ENCODE measurements at places on chromosomes 3 and 15.

GRCh38 chr15:95263751-95264150 lies 1032.4 kb downstream of the MCTP2 start:
- DNase-seq = no peak

DNA sequence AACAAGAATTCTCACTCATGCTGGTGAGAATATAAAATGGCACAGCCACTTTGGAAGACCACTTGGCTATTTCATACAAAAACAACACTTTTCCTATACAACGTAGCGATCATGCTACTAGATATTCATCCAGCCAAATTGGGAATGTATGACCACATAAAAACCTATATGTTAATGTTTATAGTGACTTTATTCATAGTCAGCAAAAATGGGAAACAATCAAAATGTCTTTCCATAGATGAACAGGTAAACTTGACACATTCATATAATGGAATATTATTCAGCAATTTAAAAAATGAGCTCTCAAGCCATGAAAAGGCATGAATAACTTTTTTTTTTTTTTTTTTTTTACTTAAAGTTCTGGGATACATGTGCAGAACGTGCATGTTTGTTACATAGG lies 445.2 kb downstream of the ZBBX start:
- no peak for DNase-seq

- no peak for DNase-seq
Observed at GRCh38 chr15:42283671-42284070, 10.4 kb upstream of the TMEM87A start.

DNA sequence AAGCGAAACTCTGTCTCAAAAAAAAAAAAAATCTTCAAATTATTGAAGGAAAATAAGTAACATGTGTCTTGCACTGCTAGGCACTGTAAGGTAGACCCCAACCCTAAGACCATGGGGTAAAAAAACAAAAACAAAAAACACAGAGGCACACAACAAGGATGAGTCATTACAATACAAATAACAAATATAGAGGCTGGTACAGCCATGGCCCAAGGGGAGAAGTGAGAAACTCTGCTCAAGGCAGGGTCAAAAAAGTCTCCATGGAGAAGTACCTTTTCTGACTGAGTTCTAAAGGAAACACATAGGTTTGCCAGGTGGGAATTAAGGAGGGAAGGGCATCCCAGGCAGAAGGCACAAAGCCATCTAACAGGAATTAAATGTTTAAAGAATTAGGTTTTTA lies 54.5 kb downstream of the TOP2B start:
- no peak for DNase-seq

DNA sequence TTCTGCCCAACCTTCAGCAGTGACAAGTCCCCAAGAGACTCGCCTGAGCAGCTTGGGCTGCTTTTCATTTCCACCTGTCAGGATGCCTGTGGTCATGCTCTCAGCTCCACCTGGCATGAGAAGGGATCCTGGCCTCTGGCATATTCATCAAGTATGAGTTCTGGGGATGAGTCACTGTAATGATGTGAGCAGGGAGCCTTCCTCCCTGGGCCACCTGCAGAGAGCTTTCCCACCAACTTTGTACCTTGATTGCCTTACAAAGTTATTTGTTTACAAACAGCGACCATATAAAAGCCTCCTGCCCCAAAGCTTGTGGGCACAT lies 3.5 kb downstream of the MYD88 start:
- no peak for DNase-seq

DNA sequence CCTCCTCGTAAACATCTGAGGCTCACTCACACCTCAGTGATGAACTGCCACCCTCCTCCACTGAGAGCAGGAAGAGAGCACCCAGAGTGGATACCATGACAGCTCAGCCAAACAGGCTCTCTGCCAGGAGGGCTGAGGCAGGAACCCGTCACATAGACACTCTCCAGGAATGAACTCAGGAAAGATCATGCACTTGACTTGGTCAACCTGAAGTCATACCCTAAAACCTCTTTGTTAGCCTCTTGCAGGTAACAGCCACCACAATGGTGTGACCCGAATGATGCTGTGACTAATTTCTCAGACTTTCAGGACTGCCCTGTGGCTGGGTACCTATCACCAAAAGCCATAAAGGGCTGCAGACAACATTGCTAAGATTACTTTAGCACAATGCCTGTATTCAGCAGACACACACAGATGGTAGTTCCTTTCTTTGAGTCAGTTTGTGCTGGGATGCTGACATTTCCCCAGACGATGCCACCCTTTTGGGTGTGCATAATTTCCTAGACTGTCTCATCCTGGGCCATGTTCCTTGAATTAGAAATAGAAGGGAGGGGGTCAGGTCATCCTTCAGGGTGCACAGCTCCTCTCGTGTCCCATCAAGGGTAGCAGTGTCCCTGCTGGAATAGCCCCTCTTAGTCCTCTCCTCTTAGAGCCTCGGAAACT lies 30.3 kb downstream of the CX3CR1 start:
- no peak for DNase-seq

DNA sequence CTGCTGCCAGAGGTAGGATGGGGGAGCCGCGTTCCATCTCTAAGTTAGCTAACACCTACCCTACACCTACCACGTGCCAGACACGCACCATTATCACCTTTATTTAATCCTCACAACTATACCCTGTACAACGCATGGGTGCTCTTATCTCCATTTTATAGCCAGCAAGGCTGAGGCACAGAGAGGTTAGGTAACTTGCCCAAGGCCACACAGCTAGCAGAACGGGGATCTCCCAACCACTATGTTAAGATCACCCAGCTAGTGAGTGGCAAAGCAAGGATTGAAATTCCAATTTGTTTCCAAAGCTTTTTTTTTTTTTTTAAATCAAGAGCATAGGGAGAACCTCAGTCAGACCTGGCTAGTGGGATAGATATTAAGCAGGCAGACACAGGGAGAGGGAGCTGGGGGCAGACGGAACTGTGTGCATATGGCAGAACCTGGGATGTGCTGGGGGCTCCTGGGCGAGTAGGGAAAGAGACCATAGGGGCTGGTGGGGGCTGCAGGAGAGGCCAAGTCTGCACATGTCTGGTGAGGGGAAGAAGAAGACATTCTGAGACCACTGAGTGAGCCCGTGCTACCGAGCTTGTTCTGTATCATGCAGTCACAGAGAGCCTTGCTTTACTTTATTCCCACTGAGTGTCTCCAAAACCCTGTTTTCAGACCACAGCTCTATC lies 196.3 kb upstream of the TPM1 start:
- no peak for DNase-seq

DNA sequence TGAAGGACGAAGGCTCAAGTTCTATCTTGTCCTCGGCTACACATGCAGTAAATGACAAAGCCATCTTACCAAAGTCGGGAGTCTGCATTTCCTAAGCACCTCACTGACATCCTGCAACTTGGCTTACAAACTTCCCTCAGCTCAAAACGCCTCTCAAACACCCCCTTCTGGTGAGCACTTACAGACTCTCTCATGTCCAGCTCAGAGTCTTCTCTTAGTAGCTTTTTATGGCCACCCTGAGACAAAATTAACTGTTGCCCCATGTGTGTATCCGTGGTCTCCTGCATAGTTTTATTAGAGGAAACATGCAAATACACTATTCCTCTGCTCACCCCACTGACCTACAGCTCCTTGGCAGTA lies 819.7 kb downstream of the FHIT start:
- no peak for DNase-seq

DNA sequence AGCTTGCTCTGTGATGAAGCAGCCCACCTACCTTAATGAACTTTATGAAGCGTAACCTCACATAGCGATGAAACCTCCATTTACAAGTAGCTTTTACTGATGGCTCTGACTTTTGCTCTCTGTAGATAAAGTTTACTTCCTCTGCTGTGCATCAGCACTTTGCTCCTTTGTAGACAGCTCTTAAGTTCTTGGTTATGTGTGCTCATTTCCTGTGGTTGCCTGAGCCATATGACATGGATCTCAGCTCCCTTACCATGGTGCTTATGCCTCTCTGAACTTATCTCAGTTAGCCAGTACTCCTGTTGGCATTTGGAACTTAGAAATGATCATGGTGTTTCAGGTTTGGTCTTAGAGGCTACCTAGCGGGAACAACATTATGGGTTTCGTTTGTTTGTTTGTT lies 7.8 kb downstream of the MFSD1 start:
- no peak for DNase-seq

- no peak for DNase-seq
Observed at GRCh38 chr15:89085289-89085926, 2.8 kb upstream of the ABHD2 start.

GRCh38 chr3:88059380-88060170 lies 520 bp downstream of the ZNF654 start:
- peak; percentile 33 for DNase-seq

DNA sequence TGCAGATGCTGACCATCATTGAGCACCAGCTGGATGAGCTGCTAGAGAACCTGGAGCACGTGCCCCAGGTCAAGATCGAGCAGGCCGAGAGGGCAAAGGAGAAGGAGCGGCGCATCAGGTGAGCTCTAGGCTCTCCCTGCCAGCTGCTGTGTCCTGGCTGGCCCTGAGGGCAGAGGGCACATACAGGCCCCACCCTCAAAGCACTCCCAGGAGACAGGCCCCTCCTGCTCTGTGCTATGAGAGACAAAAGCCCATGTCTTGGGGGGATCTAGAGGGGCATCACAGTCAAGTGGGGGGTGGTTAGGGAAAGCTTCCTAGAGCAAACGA lies 39.5 kb downstream of the CFAP100 start:
- no peak for DNase-seq

- no peak for DNase-seq
Observed at GRCh38 chr3:5309171-5309570, 121.7 kb downstream of the EDEM1 start.

GRCh38 chr3:7854266-7854665 lies 647.4 kb upstream of the LMCD1 start:
- no peak for DNase-seq

All from CD4-positive, alpha-beta T cell (primary cell).